Naive B cell (primary cell): ENCODE measurements at places on chromosomes 5 and 9. TPM values are rescaled to one million over a fixed set of nuclear protein-coding genes. Genes with fewer than 3 reads are reported as not detected.

GARIN3 gene
- not detected for polyA plus RNA-seq

GRCh38 chr5:7763621-7764072, 87.3 kb downstream of the CFAP90 start:
- H3K36me3 ChIP-seq = no peaks in the 10 kb centered on the region
- no peak for DNase-seq
- peaks cover 5% of the 10 kb centered on the region for H3K27me3 ChIP-seq
- H3K27ac ChIP-seq = no peak overlapping the region

DNA sequence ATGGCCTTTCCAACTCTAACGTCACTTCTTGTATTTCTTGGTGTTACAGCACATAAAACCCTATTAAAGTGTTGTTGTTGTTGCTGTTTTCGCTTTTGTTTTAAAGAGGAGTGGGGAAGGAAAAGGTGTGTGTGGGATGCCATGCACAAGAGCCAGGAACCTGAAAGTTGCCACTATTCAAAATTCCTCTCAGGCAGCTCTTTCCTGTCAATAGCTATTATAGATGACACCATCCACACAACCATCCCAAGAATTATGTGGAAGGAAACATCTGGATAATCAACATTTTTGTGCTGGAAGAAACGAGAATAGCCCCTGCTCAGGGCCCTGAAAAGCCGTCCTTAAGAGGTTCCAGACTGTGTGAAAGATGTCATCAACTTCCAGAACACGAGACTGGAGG, 79.3 kb downstream of the SHB start:
- H3K27ac ChIP-seq = no peak overlapping the region
- H3K27me3 ChIP-seq = peaks cover 8% of the 10 kb centered on the region
- H3K36me3 ChIP-seq = no peaks in the 10 kb centered on the region
- peaks cover 4% of the 10 kb centered on the region for H3K4me1 ChIP-seq

GRCh38 chr5:181121675-181122561, 9.1 kb downstream of the OR2V1 start:
- no peak overlapping the region for H3K27ac ChIP-seq
- peaks cover 84% of the 10 kb centered on the region for H3K27me3 ChIP-seq
- peaks cover 6% of the 10 kb centered on the region for H3K36me3 ChIP-seq
- DNase-seq = no peak
- H3K4me1 ChIP-seq = no peaks in the 10 kb centered on the region

- H3K27me3 ChIP-seq = no peaks in the 10 kb centered on the region
- H3K36me3 ChIP-seq = no peaks in the 10 kb centered on the region
- no peaks in the 10 kb centered on the region for H3K4me1 ChIP-seq
- no peak overlapping the region for H3K4me3 ChIP-seq
Observed at GRCh38 chr5:146032911-146033310, 72.5 kb downstream of the PLAC8L1 start.

DNA sequence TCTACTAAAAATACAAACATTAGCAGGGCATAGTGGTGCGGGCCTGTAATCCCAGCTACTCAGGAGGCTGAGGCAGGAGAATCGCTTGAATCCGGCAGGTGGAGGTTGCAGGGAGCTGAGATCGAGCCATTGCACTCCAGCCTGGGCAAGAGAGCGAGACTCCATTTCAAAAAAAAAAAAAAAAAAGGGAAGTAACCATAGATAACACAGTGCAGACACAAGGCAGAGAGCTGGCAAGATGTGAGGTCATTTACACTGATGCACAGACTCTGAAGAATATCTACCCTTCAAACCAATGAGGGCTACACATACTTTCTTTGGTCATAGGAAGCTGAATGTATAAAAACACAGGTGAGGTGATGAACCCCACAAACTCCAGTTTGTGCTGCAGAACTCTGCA, 131.9 kb downstream of the DCP2 start:
- H3K36me3 ChIP-seq = no peaks in the 10 kb centered on the region
- H3K4me3 ChIP-seq = no peak overlapping the region
- no peaks in the 10 kb centered on the region for H3K4me1 ChIP-seq
- no peak overlapping the region for H3K27ac ChIP-seq
- peaks cover 5% of the 10 kb centered on the region for H3K27me3 ChIP-seq
- DNase-seq = no peak

GRCh38 chr9:129469188-129469987, 151.5 kb downstream of the C9orf50 start:
- no peak overlapping the region for H3K4me3 ChIP-seq
- H3K4me1 ChIP-seq = no peaks in the 10 kb centered on the region
- H3K36me3 ChIP-seq = peaks cover 7% of the 10 kb centered on the region
- no peak for DNase-seq
- peaks cover 65% of the 10 kb centered on the region for H3K27me3 ChIP-seq
- no peak overlapping the region for H3K27ac ChIP-seq

ANKRD18B gene
- polyA plus RNA-seq = not detected

DNA sequence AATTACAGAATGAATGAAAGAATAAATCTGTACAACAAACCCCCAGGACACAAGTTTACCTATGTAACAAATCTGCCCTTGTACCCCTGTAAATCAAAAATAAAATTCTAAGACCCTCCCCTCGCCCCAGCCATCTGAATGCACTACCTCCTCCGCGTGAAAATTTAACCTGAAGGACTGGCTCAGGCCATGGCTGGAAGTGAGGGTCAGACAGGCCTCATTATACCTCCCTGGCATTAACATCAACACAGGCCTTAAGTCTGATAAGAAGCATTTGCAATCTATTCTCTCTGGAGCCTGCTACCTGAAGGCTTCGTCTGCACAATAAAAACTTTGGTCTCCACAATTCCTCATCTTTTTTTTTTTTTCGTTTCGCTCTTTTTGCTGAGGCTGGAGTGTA, 48.7 kb upstream of the TTC39B start:
- H3K4me1 ChIP-seq = peaks cover 8% of the 10 kb centered on the region
- no peaks in the 10 kb centered on the region for H3K36me3 ChIP-seq
- H3K4me3 ChIP-seq = no peak overlapping the region
- no peak for DNase-seq
- H3K27me3 ChIP-seq = no peaks in the 10 kb centered on the region
- H3K27ac ChIP-seq = no peak overlapping the region

DNA sequence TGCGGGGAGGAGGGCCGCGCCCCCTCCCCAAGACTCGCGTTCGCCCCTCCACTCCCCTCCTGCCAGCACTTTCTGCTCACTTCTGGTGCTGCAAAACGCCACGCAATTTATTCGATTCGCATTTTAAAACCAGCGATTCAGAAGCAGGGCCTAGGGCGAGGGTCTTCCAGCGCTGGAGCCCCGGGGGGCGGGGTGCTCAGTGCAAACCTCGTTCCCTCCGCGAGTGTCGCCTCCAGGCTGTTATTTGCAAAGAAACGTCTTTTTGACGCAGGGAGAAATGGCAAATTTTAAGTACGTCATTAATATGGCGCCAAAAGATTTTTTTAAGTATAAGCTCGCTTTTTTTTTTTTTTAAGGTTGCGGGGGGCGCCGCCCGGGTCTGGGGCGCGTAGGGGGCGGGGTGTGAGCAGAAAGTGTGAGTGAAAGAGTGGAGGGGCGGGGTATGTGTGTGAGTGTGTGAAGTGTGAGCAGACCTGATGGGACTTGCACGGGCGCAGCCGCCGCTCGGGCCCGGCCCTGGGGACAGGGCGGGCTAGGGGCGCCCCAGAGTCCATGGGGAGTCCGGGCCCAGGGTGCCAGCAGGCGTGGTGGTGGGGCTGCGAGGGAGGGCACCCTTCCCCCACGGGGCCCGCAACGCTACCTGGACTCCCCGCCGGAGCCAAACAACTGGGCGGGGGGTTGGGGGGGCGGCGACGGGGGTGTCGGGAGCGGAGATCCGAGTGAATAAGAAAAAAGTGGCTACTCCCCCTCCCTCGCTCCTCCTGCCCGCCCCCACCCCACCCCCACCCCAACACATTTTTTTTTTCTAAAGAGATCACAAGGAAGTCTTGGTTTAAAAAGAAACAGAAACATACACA, at the start of gene JADE2:
TSS of gene JADE2 (plus strand) at position 845 of the 857 bp plus-strand sequence. CDS start 10,188 bp downstream, outside the sequence.
- DNase-seq = peak; percentile 93
- H3K27me3 ChIP-seq = no peaks in the 10 kb centered on the region
- H3K4me3 ChIP-seq = peak within 1 kb of the TSS; percentile 96
- no peaks in the 10 kb centered on the region for H3K36me3 ChIP-seq
- peak within 1 kb of the TSS; percentile 99 for H3K27ac ChIP-seq
- H3K4me1 ChIP-seq = peaks cover 45% of the 10 kb centered on the region
